ENCODE measurements at places on chromosomes 5 and 9.

GRCh38 chr9:133621725-133622267 is 12.6 kb upstream of the FAM163B start:
- no peak for DNase-seq

GRCh38 chr5:56983593-56984361 is 31.9 kb upstream of the MIER3 start:
- DNase-seq, result no peak

GRCh38 chr9:130262061-130262745 is 3.4 kb upstream of the HMCN2 start:
- no peak for DNase-seq

DNA sequence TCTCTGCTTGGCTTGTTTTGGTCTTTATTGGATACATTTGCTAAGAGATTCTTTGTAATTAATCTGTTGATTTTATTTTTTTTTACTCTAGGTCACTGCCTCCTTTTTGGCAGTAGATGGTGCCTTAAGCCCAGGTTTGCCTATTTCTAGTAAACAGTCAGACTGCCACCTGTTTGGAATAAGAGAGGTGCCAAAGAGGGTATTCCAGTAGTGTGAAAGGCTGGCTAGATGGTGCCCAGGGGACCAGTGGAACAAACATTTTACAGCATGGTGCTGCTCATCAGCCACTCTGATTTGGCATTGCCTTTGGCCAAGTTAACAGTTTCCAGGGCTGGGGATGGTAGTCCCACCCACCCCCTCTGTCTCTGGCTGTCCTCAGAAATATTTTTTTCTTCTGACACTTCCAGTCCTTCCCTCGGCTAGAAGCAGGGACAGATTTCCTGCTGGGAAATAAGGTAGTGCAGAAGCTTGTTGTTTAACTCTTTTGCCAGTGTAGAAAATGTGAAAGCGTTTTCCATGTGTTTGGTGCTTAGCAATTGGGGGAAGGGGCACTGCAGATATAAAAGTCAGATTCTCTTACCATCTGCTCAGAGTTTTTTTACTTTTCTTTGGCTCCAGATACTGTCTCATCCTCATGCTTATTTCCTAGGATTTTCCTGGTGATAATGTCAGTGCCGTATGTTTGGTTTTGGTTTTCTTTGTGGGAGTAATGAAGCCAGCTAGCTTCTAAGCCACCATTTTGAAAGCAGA is 36.6 kb upstream of the FBXL7 start:
- no peak for DNase-seq

- no peak for DNase-seq
Observed at GRCh38 chr5:9335269-9335668, 210.6 kb downstream of the SEMA5A start.

- DNase-seq, result no peak
Observed at GRCh38 chr5:76754668-76755078, 38.7 kb downstream of the F2R start.
